Stimulated activated CD4-positive, alpha-beta T cell treated with anti-CD3 and anti-CD28 coated beads, Interleukin-4, amount 100 ng/mL, for 24 hours (primary cell): ENCODE measurements at places on chromosomes 6 and 20.

- no peak for DNase-seq
Measured at GRCh38 chr20:46085179-46085851, 4.4 kb downstream of the NCOA5 start.

- DNase-seq, result no peak
Measured at GRCh38 chr6:105357165-105357564, 45.7 kb downstream of the PREP start.

DNA sequence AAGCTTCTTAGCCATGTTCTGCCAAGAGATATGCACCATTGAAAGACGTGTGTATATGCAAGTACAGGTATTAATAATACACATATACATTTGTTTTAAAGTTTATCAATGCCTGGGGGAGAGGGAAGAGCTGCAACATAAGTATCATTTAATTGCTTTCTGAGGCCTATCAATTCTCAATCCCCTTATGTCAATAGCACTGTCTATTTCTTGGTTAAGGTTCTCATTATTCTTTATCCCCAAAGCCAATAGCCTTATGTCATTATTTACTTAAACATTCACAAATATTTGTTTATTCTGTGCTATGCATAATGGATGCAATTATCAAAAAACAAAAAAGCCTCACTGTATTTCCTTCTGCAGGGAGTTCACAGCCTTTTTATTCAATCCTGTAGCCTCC is 350.3 kb upstream of the KCNQ5 start:
- no peak for DNase-seq

- DNase-seq, result no peak
Measured at GRCh38 chr6:154938221-154938580, 56.9 kb upstream of the TIAM2 start.

GRCh38 chr6:73028893-73029450 is 196.3 kb downstream of the KHDC1L start:
- no peak for DNase-seq

DNA sequence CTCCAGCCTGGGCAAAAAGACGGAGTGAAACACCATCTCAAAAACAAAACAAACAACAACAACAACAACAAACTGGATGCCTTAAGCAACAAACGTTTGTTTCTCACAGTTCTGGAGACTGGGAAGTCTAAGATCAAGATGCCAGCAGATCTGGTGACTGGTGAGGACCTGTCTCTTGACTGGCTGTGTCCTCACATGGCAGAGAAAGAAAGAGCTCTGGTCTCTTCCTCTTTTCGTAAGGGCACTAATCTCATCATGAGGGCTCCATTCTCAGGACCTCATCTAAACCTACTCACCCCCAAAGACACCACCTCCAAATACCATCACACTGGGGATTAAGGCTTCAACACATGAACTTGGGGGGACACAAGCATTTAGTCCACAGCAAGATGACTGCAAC is 13.5 kb upstream of the GFOD1 start:
- DNase-seq, result no peak
